ENCODE measurements at places on chromosomes 11 and 22.
A peak's percentile ranks its signal among the peaks of the same experiment; 100 is the strongest.

- no peak for DNase-seq
Measured at GRCh38 chr22:20864186-20864908, 5.5 kb downstream of the SNAP29 start.

- no peak for DNase-seq
Measured at GRCh38 chr22:44348971-44349560, 36.3 kb upstream of the SHISAL1 start.

- DNase-seq, result peak; percentile 89
Measured at GRCh38 chr22:39534591-39535356, 2.2 kb upstream of the RPS19BP1 start.

DNA sequence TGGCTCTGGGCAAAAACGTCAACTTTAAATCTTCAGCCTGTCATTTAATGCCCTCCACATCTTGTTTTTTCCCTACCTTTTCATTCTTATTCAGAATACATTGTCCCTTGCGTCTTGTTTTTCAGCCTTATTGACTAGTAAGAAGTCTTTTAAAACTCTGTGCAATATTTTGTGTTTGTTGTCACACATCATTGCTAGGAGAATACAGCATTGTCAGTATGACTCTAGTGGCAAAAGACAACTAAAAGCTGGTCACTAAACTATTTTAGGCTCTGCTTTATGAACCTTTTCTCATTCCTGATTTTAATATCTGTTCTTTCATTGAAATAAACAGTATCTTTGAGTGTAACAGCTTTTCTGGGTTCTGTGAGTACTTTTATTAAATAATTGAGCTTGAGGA is 447.8 kb upstream of the CCDC179 start:
- no peak for DNase-seq

DNA sequence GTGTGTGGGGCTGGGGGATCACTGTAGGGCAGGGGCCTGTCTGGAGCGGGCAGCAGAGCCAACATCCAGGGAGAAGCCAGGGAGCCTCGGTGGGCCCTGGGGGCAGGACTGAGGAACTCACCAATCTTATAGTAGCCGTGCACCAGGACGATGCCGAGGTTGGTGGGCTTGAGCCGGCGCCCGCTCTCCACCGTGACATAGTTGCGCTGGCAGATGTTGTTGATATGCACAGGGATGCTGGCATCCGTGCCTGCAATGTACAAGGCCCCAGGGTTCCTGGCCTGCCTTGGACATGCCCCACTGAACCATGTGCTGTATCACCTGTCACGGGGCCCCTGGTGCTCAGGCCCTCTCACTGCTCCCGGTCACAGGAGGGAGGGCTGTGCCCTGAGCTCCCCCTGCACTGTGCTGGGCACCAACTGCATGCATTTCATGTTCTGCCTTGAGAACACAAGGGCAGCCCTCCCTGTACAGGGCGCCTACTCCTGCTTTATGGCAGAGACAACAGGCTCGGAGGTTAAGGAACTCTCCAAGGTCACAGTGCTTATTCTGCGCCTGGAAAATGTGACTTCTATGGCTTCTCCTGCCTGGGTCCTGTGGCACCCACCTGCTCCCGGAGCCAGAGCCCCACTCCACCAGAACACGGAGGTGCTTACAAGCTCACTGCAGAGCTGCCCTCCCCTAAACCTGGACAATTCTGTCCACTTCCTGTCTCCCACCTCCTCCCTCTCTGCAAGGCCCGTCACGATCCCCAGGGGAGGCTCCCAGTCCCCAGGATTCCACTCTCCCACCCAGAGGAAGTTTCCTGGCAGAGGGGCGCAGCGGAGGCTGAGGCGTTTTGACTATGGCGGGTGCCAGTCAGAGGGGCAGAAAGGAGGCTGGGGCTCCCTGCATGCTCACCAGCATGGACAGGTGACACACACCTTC is 7.8 kb upstream of the PPM1F start:
- no peak for DNase-seq

DNA sequence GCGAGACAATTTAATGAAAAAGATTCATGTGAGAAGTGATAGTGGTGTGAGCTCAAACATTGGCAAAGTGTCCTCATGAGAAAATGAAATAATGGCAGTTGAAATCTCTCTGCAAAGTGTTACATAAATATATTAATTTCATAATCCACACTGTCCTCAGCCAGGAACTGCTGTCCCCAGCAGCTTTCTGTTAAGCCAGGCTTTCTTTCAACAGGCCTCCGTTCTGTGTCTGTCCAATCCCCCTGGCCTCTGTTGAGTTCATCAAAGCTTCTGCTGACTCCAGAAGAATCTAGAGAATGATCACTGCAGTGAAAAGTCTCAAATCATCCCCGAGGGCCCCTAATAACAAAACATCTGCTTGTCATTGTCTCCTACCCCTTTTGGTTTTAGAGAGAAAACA is 10.0 kb upstream of the ASCC2 start:
- no peak for DNase-seq

DNA sequence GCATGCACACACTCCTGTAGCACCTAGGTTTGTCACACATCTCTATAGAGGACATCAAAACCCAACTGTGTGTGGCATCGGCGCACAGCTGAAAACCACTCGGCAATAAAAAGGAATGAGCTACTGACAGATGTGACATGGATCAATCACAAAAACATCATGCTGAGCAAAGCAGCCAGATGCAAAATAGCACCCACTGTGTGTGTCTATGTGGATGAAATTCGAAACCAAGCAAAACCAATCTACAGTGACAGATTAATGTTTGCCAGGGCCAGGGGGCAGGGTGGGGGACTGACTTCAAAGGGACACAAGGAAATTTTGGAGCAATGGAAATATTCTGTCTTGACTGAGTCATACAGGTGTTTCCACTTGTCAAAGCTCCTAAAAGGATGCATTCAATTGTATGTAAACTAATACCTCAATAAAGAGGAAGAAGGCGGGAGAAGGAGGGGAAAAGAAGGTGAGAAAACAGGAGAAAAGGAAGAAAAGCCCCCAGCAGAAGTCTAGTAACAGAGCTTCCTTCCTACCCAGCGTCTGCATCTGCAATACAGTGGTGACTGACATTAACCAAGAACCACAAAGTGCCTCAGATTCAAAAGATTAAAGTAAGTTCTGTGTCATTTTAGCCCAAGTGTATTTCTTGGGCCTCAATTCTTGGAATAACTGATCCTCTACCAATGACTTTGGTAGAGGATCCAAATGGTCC is 49.8 kb downstream of the PACSIN2 start:
- no peak for DNase-seq

DNA sequence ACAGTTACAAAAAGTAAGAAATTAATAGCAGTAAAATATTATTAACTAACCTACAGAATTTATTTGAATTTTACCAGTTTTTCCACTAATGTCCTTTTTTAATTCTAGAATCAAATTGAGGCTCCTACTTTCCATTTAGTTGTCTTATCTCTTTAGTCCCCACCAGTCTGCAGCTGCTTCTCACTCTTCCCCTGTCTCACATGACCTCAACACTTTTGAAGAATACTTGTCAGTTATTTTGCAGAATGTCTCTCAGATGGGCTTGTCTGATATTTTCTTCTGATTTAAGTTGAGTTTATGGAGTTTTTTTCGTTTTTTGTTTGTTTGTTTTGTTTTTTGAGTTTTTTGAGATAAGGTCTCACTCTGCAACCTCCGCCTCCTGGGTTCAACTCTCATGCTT is 74.3 kb upstream of the ADORA2A start:
- no peak for DNase-seq

- no peak for DNase-seq
Measured at GRCh38 chr11:110797453-110797852, 85.2 kb upstream of the ARHGAP20 start.

Data from neuronal stem cell (in vitro differentiated cells).